ENCODE measurements at places on chromosomes 4 and X.

GRCh38 chr4:83486457-83487129, 1.7 kb upstream of the ABRAXAS1 start:
- no peak for DNase-seq

DNA sequence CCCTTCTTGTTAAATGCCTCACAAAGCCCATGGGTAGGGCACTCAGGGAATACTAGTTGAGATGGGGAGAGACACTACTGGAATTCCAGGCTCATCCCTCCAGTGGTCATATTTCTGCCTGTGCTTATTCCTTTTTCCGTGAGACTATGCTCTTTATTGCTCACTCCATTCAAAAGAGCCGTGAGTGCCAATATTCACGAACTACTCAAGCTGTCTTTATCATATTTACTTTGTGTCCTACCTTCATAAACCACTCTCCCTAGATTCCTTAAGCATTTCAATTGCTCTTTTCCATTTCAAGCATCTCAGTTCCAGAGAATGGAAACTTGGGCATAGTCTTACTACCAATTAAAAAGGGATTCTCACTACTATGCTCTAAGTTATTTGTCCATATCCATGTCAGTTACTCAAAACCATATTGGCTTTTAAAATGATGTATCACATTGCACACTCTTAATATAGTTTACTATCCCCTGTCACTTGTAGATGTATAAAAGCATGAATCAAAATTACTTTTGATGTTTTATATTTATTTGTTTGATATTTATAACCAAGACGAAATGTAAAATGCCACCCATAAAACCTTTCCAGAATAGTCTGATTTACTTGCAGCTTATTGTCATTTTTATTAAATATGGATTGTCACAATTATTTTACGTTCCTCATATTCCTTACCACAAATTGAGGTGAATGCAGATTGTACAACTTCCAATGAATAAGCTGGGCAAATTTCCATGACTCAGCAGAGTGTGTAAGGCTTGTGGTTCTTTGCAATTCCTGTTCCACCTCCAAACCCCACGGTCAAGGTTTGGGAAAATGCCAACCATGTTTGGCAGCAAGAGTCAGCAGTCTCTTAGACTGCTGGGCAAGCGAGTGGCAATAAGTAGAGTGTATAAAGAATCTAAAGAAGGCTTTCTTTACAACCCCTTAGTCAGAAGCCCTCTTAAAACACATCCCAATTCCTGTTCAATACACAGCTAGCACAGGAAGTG, 24.4 kb downstream of the ENOX2 start:
- DNase-seq = peak; percentile 69

DNA sequence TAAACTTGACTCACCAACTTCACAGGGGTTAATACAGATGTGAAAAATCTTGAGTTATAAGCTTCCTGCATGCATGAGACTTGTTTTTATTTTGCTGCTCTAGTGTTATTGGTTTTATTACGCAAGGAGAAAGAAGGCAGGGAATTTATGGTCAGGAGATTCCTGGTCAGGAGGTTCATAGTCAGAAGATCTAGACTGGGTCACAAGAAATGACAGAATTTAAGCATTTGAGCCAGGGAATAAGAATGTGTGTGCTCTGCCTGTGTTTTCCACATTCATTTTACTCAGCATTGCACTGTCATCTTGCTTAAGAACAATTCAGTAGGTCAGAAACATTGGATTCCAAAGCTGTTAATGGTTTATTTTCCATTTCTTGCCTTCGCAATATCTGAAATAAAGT, 2522.1 kb downstream of the ARAP2 start:
- no peak for DNase-seq

DNA sequence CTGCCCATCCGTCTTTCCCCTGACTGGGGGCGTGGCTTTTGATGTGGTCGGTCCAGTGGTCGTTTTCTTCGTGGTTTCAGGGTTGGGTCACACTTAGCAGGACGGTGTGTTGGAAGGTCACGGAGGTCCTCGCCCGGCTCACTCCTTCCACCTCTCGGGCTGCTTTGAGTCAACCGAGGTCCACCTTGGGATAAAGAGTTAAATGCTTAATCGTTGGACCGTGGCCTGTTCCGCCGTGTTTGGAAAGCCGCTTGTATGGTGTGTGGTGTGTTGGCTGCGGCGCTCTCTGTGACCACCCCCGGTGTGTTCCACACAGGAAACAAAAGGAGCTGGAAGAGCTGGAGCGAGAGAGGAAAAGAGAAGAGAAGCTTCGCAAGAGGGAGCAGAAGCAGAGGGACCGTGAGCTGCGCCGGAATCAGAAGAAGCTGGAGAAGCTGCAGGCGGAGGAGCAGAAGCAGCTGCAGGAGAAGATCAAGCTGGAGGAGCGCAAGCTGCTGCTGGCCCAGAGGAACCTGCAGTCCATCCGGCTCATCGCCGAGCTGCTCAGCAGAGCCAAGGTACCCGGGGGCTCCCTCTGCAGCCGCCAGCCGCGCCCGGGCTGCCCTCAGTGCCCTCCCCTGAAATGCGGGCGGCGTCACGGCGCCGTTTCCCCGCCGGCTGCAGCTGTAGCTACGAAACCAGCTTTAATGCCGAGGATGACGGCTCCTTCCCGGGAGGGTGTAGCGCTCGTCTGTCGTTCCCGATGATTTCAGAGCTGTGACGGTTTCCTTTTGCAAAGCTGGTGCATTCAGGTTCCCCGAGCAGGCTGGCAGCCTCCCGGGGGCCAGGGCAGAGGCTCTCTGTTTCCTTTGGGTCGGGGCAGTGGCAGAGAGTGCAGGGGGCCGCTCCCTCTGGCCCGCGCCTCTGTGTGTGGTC, 7.7 kb downstream of the AKAP17A start:
- no peak for DNase-seq

GRCh38 chrX:99394456-99394855, 1015.6 kb downstream of the PCDH19 start:
- no peak for DNase-seq

DNA sequence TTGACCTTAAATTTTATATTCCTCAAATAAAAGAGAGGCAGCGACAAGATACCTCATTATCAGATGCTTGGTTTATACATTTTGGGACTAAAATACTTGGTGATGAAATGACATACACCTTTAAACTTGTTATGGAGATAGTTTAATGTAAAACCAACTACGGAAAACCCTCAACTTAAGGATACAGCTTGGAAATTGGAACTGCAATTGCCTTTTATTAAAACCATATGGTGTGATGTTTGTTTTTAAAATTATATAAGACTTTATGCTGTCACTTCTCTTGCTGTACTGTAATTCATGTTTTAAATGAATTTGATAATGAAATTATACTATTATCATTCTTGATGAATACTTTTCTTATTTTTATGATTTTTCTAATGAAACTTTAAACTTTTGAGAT, 25.9 kb downstream of the METTL14 start:
- no peak for DNase-seq

- no peak for DNase-seq
Measured at GRCh38 chr4:165167650-165168049, 39.7 kb upstream of the KLHL2 start.

DNA sequence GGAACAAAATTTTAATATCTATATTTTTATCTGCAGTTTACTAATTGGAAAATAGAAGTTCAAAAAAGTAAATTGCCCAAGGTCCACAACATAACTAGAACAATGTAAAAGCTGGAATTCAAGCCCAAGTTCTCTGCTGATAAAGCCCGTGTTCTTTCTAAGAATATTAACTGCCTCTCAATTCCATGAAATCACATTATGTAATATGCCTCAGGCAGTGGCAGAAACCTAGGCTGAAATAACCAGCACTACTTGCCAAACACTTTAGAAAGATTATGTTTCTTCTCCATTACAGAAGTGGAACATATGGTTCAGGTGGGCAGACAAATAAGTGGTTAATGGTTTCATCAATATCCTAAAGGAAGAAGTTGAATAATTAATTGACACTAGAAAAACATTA, 56.7 kb upstream of the ADGRL3 start:
- DNase-seq = no peak

GRCh38 chrX:19887911-19888879, 795 bp upstream of the SH3KBP1 start:
- DNase-seq = peak; percentile 48

- peak; percentile 79 for DNase-seq
Measured at GRCh38 chrX:46912098-46912602, at the start of gene JADE3. Gene JADE3, plus strand, starts transcription at chrX:46912421. Its CDS starts 72,474 bp downstream, at chrX:46984895.

GRCh38 chr4:165343353-165344191, 16.1 kb downstream of the MSMO1 start:
- DNase-seq = no peak

- no peak for DNase-seq
Measured at GRCh38 chrX:106391284-106391911, 220.4 kb upstream of the RADX start.

DNA sequence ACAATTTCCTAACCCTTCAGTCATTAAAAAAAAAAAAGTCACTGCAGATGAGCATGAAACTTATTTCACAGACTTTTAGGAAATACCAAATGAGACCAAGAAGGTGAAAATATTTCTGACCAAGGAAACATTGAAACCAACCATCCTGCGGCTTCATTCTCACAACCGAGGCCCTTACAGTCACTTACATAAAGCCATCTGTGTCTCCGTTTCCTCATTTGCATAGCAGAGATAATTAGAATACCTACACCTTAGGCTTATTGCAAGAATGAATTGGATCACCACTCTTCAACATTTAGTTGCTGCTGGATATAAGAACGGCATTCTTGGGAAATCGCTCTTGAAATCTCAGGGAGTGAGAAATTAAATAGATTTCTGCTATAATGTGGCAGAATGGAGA, 356.2 kb downstream of the HS3ST1 start:
- no peak for DNase-seq

DNA sequence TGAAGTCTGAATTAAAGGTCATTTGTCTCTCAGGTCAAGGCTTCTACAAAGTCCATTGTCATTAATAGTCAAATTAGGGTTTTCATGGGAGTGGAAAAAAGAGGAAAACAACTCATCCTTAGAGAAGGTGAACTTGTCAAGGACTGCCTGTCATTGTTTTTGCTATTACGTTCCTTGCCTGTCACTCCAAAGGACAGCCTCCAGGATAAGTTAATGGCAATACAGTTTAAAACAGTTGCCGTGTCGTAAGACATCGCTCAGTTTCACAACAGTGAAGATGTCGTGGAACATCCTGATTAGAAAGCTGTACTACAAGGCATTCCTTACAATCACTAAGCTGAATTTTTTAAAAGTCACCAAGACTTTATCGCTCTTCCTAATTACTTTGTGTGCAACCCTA, 466.8 kb upstream of the SMIM31 start:
- DNase-seq = no peak

- DNase-seq = no peak
Measured at GRCh38 chrX:33109858-33110257, 101.5 kb downstream of the DMD start.

GRCh38 chrX:20118065-20118824, 1.5 kb upstream of the MAP7D2 start:
- peak; percentile 56 for DNase-seq

GRCh38 chr4:157984285-157984911, 188.4 kb downstream of the GASK1B start:
- no peak for DNase-seq

DNA sequence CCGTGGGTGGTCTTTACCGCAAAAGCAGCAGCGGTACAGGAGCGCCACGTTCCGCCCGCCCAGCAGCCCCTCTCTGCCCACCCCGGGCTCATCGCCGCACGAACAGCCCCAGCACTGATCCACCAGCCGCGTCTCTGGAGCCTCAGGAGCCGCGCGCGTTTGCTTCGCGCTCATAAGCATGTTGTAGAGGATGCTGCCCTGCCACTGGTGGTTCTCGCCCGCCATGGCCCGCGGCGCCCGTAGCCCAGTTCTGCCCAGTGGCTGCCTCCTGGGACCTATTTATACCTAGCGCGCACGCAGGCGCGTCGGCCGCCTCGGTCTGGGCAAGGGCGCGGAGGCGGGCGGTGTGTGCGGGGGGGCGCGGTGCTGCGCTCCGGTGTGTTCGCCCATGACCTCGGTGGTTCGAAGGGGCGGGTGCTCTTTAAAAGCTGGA, at the start of gene NR0B1:
NR0B1 (minus strand) TSS at position 252 of the 433 bp plus-strand sequence; CDS start at position 225, 27 bp downstream.
- peak; percentile 9 for DNase-seq

DNA sequence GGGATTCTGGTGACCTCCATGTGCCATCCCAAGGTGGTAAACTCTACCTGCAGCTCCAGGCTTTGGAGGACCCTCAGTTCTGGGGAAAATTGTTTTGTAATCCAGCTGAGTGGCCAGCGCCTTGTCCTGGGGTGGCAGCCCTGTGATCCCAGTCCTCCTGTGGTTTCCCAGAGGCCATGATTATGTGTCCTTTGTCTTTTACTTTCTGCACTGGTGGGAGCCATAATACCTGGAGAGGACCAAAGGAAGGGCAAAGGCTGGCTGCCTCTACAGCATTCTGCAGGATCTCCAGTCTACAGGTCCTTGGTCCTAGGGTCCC, 64.0 kb downstream of the NBDY start:
- DNase-seq = no peak

- DNase-seq = peak; percentile 26
Measured at GRCh38 chrX:153646620-153647373, at the start of gene DUSP9. Gene DUSP9, plus strand, starts transcription at chrX:153647203. Its CDS starts 751 bp downstream, at chrX:153647954.

GRCh38 chrX:22041907-22042530, 9.9 kb downstream of the PHEX start:
- DNase-seq = no peak

DNA sequence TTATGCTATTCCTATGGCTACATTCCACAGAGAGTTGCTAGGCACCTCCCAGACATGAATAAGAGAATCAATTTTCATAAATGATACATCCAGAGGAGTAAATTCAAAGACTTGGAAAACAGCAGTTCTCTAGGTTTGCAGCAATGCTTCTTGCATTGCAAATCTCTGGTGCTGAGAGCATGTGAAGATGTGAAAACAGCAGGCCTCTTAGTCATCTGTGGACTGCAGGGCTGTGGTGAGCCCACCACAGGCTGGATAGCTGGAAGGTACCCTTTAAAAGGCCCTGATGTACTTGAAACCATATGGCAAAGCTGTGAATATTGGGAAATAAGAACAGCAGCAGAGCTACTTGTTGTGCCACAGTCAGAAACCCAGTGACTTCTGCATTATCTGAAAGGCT, 2135.9 kb downstream of the ARAP2 start:
- DNase-seq = no peak

- DNase-seq = no peak
Measured at GRCh38 chr4:82437285-82438005, 7.1 kb downstream of the ENOPH1 start.

DNA sequence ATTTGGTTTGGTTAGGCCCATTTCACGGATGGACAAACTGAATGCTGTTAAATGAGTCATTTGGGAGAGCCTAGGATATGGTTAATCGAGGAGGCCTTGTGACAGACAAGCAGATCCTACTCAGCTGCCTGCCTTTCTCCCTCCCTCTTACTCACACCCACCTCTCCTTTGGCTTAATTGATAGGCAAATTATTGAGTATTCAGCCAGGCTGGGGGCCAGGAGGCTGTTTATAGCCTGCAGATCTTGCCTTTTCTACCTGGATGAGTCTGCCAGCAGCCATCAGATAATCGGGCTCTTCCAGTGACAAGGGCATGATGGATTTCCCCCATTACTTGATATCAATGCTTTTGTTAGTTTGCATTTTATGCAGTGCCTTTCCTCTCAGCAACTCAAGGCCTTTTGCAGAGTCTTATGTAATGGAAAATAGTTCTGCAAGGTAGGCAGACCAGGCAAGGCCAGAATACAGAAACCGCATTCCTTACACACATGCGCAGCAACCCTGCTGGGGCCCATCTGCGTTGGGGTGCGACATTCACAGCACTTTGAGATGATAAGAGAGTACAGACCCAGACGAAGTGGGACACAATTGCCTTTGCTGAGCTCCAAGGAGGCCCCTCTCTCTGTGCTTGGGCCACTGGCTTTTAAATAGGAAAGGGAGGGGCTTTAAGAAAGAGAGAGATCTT, 96.2 kb upstream of the ATP6AP2 start:
- no peak for DNase-seq
